Small intestine (tissue), 16 donors: ENCODE measurements at places on chromosomes 3 and 15. TPM values are rescaled to one million over a fixed set of nuclear protein-coding genes. Genes with fewer than 3 reads are reported as not detected.
A peak's percentile ranks its signal among the peaks of the same experiment; 100 is the strongest.

Gene DNAH12
- polyA plus RNA-seq: 2.1 TPM

GRCh38 chr3:184345317-184346144, 8.1 kb downstream of the FAM131A start:
- DNase-seq: peak; percentile 94
- H3K27me3 ChIP-seq: no peaks in the 10 kb centered on the region
- no peaks in the 10 kb centered on the region for H3K36me3 ChIP-seq
- no peaks in the 10 kb centered on the region for H3K4me1 ChIP-seq
- peak overlapping the region; percentile 72 for H3K27ac ChIP-seq
- no peak overlapping the region for H3K4me3 ChIP-seq

DNA sequence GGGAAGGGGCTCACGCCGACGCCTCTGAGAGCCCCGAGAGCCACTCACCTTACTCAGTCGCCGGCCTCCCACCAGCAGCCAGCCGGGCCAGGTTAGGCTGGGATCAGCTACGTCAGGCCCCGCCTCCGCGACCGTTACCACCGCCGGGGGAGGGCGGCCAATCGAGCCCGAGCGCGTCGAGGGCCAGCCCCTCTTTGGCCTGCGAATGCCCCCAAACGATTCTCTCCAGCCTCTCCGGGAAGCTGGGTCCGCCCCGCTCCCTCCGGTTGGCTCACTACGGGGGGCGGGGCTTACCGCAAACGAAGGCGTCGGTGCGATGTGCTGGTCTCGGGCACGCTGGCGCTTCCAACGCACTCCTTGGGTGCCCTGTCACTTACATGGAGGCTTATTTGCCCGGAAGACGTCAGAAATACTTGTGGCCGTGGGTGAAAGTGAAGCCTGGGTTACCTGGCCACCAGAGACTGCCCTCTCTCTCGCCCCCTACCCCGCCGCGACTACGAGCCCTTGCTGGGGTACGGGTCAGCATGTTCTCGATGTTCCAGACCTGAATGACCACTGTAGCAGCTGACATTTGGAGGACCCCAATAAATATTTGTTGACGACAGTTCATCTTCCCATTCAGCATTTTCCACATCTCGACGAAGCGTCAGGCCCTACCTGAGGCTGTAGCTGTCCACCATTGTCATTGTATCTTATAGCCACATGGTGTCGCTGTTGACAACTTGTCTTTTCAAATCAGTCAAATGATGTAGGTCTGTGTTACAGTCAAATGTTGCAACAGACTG, at the start of gene CEP70:
TSS of gene CEP70 (minus strand) at position 111 of the 785 bp plus-strand sequence. CDS start 21,333 bp downstream, outside the sequence.
- peak within 1 kb of the TSS; percentile 84 for H3K27ac ChIP-seq
- peak; percentile 95 for DNase-seq
- no peaks in the 10 kb centered on the region for H3K27me3 ChIP-seq
- H3K36me3 ChIP-seq: no peaks in the 10 kb centered on the region
- no peaks in the 10 kb centered on the region for H3K4me1 ChIP-seq

Gene TERC
- polyA plus RNA-seq: not detected

Gene CD200
- not detected for polyA plus RNA-seq

Gene SPINK8
- polyA plus RNA-seq: not detected

Gene PLA2G4E
- polyA plus RNA-seq: not detected

DNA sequence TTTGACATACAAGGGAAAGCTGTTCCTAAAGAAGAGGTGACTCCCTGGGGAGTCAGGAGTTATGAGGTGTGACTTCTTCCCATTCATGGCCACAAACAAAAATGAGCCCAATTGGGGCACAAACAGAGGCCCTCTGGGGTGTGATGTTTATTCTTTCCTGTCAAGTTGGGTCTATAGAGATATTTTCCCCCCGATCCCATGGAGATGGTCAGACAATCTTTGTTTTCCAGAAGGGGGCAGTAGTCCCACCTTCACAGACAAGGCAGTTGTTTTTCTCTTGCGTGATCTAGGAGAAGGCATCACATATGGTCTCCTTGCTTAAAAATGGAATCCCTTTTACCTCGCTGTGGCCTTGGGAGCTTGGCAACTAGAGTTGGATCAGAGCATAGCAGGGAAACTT, 110.3 kb downstream of the MFSD1 start:
- no peaks in the 10 kb centered on the region for H3K4me1 ChIP-seq
- no peak overlapping the region for H3K4me3 ChIP-seq
- H3K36me3 ChIP-seq: no peaks in the 10 kb centered on the region
- DNase-seq: no peak
